ENCODE measurements at places on chromosomes 11 and 22. TPM values are rescaled to one million over a fixed set of nuclear protein-coding genes. Genes with fewer than 3 reads are reported as not detected.

The RPS13 gene
- 684 TPM for total RNA-seq

The TMEM151A gene
- 0.11 TPM for total RNA-seq

The HEPHL1 gene
- 0.11 TPM for total RNA-seq

The APOA5 gene
- total RNA-seq, result not detected

The E2F8 gene
- 2.0 TPM for total RNA-seq

The NRGN gene
- 1.5 TPM for total RNA-seq

The BDNF gene
- total RNA-seq, result 1.8 TPM

The CPT1B gene
- total RNA-seq, result 1.7 TPM

The SNX32 gene
- 0.44 TPM for total RNA-seq

The CLMP gene
- total RNA-seq, result 103 TPM

The HEPACAM gene
- under 0.01 TPM for total RNA-seq

The NFAM1 gene
- total RNA-seq, result not detected

The ACER3 gene
- total RNA-seq, result 10.1 TPM

Data from uterine smooth muscle cell (primary cell).